ENCODE measurements at places on chromosomes 3 and 15.
A peak's percentile ranks its signal among the peaks of the same experiment; 100 is the strongest.

DNA sequence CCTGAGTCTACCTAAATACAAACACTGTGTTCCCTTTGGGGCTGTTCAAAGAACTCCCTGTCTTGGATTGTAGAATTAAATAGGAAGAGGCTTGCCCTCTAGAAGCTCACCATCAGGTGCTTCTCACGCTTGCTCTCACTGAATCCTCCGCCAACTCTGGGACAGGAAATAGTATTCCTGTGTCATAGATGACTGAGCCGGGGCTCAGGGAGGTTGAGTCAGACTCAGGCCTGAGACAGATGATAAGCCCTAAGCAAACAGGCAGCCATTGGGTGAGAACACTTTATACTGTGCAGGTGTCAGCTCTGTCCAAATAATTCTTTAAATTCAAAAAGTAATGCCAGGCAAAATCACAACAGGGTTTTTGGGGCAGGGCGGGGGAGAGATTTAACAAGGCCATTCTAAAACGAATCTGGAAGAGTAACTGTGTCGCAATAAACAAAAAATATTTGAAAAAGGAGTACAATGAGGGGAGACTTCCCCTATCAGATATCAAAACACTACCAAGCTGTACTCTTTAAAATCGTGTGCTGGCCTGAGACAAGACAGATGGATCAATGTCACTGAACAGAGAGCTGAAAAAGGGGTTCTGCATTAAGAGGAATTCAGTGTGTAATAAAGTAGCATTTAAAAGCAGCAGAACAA lies 59.0 kb downstream of the EPHB3 start:
- no peak for DNase-seq

DNA sequence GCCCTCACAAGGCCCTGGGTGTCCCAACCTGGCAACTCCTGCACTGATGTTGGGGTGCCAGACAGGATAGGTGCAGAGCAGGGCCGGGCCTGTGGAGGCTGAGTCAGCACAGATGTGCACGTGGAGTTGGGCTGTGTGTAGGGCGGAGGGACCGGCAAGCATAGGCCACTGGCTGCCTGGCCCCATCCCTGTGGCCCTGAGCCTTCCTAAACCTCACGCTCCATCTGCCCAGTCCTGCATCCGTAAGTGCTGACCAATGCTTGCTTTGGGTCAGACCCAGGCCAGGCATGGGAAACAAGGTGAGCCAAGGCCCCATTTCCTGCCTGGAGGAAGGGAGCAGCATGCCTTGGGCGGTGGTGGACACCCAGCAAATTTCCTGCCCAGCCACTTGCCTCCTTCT lies 5.8 kb upstream of the IQSEC1 start:
- no peak for DNase-seq

GRCh38 chr3:46477756-46478155 lies 13.1 kb upstream of the LTF start:
- no peak for DNase-seq

GRCh38 chr3:131620977-131621376 lies 118.2 kb upstream of the MRPL3 start:
- DNase-seq: no peak

GRCh38 chr3:11089931-11090330 lies 64.4 kb upstream of the HRH1 start:
- DNase-seq: no peak

DNA sequence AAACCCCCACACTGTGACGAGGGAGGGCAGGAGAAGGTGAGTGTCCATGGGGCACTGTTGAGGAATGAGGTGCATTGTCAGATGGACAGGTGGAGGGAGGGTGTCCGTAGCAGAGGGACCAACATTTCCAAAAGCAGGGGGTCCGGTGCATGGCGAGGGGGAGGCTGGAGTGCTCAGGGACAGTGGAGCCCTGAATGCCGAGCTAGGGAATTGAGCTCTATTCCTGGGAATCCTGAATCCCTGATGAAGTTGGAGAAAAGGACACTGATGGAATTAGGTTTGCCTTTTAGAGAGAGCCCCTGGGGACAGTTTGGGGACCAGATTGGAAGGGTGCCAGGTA lies 7.9 kb upstream of the ANPEP start:
- no peak for DNase-seq

DNA sequence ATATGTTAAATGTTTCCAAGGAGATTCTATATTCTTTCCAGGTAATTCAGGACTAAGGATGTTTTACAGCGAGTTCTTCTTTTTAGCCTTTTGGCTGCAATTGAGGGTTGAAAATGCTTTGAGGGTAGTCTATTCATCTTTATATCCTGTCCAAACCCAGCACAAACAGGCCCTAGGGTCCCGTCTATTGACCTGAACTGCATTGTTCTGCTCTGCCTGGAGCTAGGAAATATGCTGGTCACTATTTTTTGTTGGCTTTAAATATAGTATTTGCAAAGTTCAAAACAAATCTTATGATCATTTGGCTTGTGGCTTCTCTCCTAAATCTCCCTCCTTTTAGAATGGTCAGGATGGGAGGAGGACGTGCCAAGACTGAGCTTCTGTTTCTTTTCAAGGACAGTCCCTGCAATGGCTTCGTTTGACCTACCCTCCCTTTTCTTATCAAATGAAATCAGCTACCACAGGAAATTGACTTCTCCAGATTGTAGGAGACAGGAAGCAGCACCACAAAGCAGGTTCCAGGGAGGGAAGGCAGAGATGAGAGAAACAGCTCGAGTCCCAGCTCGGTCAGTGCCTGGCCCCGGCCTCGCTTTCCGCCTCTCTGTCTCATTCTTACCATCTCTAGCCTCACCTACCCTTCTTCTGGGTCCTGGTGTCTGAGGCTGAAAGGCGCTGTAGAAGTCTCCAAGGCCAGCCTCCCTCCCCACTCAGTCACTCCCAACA lies 27.6 kb upstream of the NRROS start:
- DNase-seq: peak; percentile 42
